ENCODE measurements at places on chromosomes 4 and X.

- no peak for DNase-seq
Measured at GRCh38 chr4:189773909-189774308, 166.8 kb upstream of the FRG1 start.

- no peak for DNase-seq
Measured at GRCh38 chrX:14243823-14244222, 214.1 kb upstream of the GEMIN8 start.

- peak; percentile 35 for DNase-seq
Measured at GRCh38 chrX:1165535-1166196, 46.8 kb downstream of the CRLF2 start.

GRCh38 chrX:129686422-129686948 is 31.7 kb upstream of the APLN start:
- no peak for DNase-seq

GRCh38 chr4:127643791-127644190 is 11.0 kb downstream of the INTU start:
- no peak for DNase-seq

DNA sequence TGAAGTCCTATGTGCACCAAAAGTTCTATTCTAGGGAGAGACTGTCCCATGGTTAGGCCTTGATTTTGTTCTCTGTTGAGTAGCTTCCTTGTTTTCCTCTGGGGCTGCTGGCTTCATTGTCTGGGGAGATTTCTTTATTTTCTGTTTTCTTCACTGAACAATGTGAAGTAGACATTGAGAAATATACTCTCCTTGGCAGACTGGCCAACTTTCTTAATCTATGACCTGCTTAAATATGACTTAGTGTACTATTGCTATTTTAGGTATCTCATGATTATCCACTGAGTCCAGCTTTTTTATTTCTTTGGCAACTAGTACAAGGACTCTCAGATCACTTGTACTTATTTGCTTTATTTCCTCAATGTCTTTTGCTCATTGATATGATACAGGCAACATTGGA is 1594.6 kb downstream of the ARAP2 start:
- no peak for DNase-seq

- no peak for DNase-seq
Measured at GRCh38 chr4:113331811-113332210, 282.4 kb downstream of the ANK2 start.
